ENCODE measurements at places on chromosomes 3 and 15.

- no peak for DNase-seq
Observed at GRCh38 chr3:151283387-151283786, 5.0 kb upstream of the P2RY14 start.

DNA sequence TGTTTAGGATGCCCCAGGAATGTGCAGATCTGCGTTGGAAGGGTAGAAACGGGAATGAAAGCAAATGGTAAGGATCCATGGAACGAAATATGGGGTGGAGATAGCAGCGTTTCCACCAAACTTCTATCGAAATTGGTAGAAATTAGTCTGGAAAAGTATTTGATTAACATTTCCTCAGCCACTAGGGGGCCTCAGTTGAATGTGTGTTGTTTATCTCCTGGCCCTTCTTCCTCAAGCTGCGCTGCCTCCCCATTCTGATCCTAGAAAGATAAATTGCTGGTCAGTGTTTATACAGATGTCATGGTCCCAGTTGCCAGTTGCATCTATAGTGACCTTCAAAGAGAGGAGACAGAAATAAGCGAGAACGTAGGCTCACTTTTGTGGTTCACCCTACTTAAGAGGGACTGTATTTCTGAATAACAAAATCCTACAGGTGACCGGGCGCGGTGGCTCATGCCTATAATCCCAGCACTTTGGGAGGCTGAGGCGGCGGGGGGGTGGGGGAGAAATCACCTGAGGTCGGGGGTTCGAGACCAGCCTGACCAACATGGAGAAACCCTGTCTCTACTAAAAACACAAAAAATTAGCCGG lies 457.1 kb downstream of the SQOR start:
- peak; percentile 3 for DNase-seq

GRCh38 chr15:92576597-92577200 lies 78.9 kb downstream of the FAM174B start:
- DNase-seq = no peak

DNA sequence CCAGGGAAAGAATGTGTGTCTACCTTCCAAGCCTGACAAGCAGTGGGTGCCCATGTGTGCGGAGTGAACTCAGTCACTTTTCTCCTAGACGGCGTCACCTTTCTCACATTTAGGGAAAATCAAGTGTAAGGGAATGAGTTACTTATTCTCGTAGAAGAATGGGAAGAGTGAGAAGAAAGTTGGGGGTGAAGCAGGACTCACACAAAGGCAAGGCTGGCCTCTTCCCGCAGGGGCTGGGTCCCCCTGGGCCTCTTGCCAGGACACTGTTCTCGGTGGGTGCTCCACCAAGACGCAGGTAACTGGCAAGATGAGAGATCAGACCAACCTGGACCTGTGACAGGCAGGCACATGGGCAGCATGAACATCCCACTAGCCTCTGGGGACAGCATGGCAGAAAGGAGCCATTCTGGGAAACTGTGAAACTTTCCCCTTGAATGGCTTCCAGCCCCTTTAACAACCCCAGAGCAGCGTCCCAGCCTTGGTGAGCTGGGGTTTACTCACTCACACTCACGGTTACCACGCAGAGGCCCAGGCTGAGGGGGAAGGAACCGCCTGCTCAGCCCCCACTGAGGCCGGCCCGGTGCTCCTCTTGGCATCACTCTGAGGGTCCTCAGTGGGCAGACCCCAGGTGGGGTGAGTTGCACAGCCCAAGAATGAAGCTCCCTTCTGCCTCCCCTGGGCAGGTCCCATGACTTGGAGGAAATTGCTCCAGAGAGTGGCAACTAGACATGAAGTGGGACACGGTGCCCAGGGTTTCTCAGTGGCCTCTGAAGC lies 15.0 kb upstream of the SRP14 start:
- DNase-seq = no peak

GRCh38 chr15:45548753-45549520 lies 26.4 kb upstream of the SLC30A4 start:
- DNase-seq = no peak

DNA sequence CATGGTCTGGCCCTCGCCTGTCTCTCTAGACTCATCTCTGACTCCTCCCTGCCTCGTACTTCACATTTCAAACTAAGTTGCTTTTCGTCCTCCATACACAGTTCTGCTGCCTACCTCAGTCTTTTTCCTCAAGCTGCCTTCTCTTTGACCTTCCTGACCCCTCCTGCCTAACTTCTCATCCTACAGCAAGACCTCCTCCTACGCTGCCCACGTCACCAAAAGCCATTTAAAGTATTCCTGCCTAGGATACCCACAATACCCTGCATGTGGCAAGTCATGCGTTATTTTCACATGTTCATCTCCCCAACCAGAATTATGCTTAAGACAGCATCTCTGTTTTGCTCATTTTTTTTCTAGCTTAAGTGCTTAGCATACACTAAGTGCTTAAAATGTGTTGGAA lies 56.7 kb downstream of the LHFPL4 start:
- no peak for DNase-seq

DNA sequence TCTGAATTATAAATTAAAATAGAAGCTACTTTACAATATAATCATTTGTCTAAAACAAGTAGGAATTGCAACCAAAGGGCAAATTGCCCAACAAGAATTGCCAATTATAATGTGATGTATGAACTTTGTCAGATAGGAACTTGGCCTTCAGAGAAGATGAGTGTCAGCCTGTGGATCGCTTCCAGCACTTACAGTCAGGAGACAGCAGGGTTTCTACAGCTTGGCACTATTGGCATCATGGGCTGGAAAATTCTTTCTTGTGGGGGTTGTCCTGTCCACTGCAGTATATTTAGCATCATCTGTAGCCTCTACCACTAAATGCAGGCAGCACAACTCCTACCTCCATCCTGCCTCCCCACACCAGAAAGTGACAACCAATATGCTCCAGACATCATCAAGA lies 48.1 kb upstream of the CRBN start:
- no peak for DNase-seq

DNA sequence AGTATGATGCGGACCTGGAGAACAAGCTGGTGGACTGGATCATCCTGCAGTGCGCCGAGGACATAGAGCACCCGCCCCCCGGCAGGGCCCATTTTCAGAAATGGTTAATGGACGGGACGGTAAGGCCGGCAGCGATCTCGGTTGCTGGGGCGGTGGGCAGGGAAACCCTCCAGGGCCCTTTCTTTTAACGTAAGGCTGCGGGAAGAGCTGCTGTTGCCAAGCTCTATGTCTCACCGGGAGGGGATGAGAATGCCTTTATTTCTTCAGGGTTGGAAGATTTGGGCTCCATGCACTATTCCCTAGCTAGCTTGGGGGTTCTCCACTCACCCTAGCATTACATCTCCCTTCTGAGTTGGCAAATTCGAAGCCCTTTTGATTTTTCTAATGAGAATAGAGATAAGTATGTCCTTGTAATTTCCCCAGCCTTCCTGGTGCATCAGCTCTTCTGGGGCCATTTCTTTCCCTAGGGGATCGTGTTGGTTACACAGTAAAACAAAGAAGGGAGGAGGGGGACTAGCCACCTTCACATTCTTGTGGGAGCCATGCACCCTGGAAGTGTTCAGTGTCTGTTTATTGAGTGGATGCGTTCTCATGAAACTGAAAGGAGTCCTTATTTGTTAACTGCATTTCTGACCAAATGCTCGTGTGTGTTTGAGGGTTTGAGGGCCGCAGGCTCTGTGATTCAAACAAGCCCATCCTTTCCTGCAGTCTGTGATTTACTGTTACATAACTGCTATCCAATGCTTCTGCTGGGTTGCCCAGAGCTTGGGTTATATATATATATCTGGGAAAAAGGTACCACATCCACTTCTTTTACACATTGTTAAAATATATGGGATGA lies 982 bp downstream of the TAGLN3 start:
- DNase-seq = no peak

DNA sequence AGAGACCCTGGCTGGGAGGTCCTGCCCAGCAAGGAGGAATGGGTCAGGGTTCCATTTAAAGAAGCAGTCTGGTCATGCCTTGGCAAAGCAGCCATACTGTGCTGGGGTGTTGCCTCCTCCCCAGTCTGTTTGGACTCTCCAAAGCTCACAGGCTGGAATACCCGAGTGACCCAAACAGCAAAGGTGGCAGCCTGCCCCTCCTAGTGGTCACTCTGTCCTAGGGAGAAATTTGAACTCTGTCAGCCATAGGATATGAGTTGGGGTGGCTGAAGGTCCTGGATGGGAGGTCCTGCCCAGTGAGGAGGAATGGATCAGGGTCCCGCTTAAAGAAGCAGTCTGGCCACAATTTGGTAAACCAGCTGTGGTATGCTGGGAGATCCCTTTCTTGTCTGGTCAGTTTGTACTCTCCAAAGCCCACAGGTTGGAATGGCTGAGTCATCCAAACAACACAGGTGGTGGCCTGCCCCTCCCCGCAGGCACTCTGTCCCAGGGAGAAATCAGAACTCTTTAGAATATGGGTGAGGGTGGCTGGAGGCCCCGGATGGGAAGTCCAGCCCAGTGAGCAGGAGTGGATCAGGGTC lies 45.0 kb downstream of the CCR1 start:
- no peak for DNase-seq

GRCh38 chr3:130758624-130759369 lies 12.2 kb upstream of the PIK3R4 start:
- no peak for DNase-seq

DNA sequence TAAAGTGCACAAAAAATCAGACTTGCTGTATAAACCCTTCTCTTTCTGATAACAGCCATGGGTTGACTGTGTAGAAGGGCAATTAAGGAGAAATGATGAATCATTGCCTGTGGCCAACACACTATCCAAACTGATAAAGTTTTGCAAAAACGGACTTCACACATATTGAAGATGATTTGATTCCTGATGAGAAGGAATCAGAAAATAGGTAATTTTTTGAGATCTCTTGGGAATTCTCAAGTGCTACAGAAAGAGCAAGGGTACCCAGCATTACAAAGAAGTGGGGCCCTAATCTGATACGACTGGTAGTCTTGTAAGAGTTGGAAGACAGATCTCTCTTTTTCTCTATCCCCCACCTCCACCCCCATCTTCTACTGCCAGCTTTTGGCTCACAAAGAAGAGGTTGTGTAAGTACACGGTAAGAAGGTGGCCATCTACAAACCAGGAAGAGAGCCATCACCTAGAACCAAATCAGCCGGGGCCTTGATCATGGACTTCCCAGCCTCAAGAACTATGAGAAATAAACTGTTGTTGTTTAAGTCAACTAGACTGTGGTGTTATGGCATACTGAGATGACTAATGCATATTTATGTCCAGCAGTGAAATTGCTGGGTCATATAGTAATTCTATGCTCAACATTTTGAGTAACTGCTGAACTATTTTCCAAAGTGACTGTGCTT lies 254.7 kb downstream of the EDEM1 start:
- DNase-seq = peak; percentile 1

- peak; percentile 39 for DNase-seq
Observed at GRCh38 chr3:134846911-134847317, 51.9 kb downstream of the EPHB1 start.

DNA sequence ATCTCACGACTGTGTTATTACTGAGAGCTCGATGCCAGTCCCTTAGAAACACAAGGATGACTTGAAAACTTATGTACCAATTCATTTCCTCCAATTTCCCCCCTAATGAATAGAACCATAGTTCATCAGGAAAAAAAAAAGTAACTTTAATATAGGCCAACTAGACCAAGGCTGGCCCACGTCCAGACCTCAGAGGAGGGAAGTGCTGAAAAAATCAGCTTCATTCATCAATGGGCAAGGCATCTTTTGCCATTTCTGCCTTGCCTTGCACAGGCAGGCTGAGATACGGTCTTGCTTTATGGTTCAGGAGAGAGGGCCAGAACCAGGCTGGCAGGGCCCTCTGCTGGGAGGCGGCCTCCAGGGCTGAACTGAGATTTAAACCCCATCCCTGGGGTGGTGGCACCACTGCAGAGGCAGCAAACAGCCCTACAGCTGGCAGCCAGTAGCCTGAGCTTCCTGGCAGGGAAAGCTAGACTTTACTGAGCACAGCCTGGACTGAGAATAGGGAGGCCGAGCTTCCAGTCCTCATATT lies 104.1 kb upstream of the TNFAIP8L3 start:
- no peak for DNase-seq

DNA sequence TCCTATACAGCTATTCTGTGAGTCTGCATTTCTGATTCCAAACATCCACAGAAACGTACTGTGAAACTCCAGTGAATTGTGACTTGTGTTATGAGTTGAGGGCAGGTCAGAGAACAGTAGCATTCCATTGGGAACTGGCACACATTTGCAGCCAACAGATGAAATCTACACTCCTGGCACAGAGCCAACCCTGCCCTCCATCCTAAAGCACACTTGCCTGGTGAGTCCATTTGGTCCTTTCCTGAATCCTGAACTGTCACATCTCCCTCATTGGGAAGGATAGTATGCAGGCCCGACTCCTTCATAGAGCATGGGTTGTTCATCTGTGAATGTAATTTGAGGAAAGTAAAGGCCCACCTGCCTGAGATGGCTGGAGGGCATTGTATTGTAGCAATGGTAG lies 314.3 kb upstream of the RASGRP1 start:
- no peak for DNase-seq

DNA sequence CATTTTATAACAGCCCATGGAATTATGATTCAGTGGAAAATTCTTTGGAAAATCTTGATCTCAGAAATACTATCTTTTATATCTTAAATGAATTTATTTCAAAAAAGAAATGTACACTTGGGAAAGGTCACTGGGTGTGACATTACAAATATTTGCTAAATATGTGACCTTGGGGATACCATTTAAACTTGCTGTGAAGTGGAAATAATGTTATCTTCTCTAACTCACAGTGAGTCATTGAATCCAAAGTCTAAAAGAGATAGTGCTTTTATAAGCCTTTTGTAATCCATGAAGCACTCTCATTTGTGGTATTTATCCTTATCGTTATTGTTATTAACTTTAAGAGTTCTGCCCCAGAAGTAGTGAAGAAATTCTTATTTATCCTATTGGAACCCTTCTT lies 289.8 kb upstream of the SEMA6D start:
- DNase-seq = no peak

DNA sequence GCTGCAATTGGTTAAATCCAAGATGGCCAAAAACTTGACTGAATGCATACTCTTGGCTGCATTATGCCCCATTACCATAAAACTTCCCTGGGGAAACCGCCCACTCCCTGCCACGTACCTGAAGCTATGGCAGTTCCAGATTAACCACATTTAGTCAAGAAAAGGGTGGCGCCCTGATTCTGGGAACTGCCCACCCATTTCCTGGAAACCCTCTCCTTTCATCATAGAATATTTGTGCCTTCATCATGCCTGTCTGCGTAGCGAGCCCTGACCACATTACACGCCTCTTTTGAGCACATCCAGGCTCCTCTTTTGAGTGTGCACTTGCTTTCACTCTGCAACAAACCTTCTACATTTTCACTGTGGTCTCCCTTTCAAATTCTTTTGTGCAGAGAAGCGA lies 5.2 kb downstream of the LINS1 start:
- no peak for DNase-seq

GRCh38 chr15:98753726-98754656 lies 105.7 kb downstream of the IGF1R start:
- DNase-seq = peak; percentile 58

Data from iris pigment epithelial cell (primary cell).